Neuronal stem cell (in vitro differentiated cells): ENCODE measurements at places on chromosomes 7 and 10.

DNA sequence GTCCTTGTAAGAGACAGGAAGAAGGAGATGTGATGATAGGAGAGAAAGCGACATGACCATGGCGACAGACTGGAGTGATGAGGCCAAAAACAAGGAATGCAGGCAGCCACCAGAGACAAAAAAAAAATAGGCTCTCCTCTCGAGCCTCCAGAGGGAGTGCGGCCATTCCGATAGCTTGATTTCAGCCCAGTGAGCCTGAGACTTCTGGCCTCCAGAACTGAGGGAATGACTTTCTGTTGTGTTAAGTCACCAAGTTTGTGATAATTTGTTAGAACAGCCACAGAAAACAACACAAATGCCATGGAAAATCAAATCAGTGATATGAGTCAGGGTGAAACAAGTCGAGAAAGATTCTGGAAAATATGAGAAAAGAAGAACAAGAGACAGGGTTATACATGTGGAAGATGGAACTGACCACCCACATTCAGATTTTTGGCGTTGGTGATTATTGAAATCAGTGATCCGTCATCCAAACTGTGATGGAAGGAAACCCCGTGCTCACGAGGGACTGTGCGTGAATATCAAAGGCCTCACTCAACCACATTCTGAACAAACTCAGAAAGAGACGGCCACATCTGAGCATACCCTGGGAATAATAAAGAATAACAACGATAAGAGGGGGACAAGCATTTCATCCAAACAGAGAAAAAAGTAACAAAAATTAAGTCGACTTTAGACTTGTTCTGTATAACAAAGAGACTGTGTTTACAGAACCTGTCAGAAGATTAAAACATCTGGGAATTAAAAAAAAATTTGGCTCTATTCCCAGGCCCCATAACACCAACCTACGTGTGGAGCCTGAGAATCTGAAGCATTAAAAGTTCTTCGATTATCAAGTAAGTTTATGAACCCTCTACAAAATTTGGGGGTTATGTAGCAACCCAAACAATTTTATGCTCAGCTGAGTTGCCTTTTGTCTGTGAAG, 72.1 kb downstream of the EEPD1 start:
- no peaks in the 10 kb centered on the region for H3K36me3 ChIP-seq
- DNase-seq = no peak
- H3K27ac ChIP-seq = no peak overlapping the region
- H3K27me3 ChIP-seq = no peaks in the 10 kb centered on the region
- H3K4me3 ChIP-seq = no peak overlapping the region

DNA sequence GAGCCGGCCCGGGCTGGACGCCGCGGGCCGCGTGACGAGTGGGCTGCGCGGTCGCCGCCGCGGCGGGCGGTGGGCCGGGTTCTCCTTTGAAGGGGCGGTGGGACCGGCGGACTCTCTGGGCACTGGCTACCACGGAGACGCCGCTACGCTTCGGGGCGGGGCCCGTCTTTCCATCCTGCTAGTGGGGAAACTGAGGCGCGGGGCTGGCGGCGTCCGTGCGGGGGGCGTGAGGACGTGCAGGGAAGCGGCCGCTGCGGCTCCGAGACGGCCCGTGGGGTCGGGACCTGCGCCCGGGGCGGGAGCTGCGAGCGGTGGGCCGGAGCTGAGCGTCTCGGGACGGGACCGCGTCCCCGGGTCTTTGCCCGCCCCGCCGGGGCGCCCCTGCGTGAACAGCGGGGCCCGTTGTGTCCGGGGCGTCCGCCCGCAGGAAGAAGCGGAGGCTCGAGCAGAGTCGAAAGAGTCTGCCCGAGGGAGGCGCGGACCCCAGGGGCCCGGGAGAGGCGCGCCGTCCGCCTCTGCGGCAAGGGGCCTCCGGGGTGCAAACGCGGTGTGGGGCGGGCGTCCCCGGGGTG, 548 bp upstream of the BNIP3 start:
- no peak for DNase-seq
- H3K27me3 ChIP-seq = peaks cover 13% of the 10 kb centered on the region
- H3K27ac ChIP-seq = no peak overlapping the region

GRCh38 chr10:31413325-31413724, 94.3 kb downstream of the ZEB1 start:
- H3K4me1 ChIP-seq = no peaks in the 10 kb centered on the region
- DNase-seq = no peak
- no peak overlapping the region for H3K4me3 ChIP-seq
- no peak overlapping the region for H3K27ac ChIP-seq

GRCh38 chr10:1100691-1101368, 44.6 kb downstream of the WDR37 start:
- peaks cover 5% of the 10 kb centered on the region for H3K4me1 ChIP-seq
- H3K27me3 ChIP-seq = no peaks in the 10 kb centered on the region
- no peak for DNase-seq
- no peak overlapping the region for H3K27ac ChIP-seq

GRCh38 chr7:76998285-76998589, 33.9 kb downstream of the SPDYE17 start:
- H3K4me3 ChIP-seq = no peak overlapping the region
- H3K27me3 ChIP-seq = no peaks in the 10 kb centered on the region
- no peak for DNase-seq
- no peak overlapping the region for H3K27ac ChIP-seq
- no peaks in the 10 kb centered on the region for H3K4me1 ChIP-seq

- DNase-seq = no peak
- no peaks in the 10 kb centered on the region for H3K27me3 ChIP-seq
- H3K36me3 ChIP-seq = peaks cover 4% of the 10 kb centered on the region
- H3K4me3 ChIP-seq = peak overlapping the region; percentile 95
- peaks cover 26% of the 10 kb centered on the region for H3K4me1 ChIP-seq
Observed at GRCh38 chr10:21534604-21535493, 817 bp downstream of the MLLT10 start.

GRCh38 chr10:47410271-47410670, 26.2 kb upstream of the ZNF488 start:
- H3K4me3 ChIP-seq = no peak overlapping the region
- no peak overlapping the region for H3K27ac ChIP-seq
- H3K27me3 ChIP-seq = peaks cover 5% of the 10 kb centered on the region
- no peak for DNase-seq
- H3K36me3 ChIP-seq = no peaks in the 10 kb centered on the region
- peaks cover 6% of the 10 kb centered on the region for H3K4me1 ChIP-seq
